ENCODE measurements at places on chromosomes 2 and 18.

- DNase-seq = peak; percentile 30
Measured at GRCh38 chr2:240557808-240558207, at the start of gene ANKMY1. Gene ANKMY1 (minus strand): TSS chr2:240557988. CDS start chr2:240557335, 653 bp downstream.

GRCh38 chr2:75047189-75047991, 88.9 kb downstream of the POLE4 start:
- no peak for DNase-seq

- no peak for DNase-seq
Measured at GRCh38 chr2:3871002-3871401, 167.6 kb downstream of the DCDC2C start.

- DNase-seq = no peak
Measured at GRCh38 chr2:182611009-182611408, 105.0 kb upstream of the DNAJC10 start.

GRCh38 chr18:53375621-53376020, 848.8 kb downstream of the MBD2 start:
- DNase-seq = no peak

- no peak for DNase-seq
Measured at GRCh38 chr2:240335061-240335460, 100.4 kb upstream of the GPC1 start.

DNA sequence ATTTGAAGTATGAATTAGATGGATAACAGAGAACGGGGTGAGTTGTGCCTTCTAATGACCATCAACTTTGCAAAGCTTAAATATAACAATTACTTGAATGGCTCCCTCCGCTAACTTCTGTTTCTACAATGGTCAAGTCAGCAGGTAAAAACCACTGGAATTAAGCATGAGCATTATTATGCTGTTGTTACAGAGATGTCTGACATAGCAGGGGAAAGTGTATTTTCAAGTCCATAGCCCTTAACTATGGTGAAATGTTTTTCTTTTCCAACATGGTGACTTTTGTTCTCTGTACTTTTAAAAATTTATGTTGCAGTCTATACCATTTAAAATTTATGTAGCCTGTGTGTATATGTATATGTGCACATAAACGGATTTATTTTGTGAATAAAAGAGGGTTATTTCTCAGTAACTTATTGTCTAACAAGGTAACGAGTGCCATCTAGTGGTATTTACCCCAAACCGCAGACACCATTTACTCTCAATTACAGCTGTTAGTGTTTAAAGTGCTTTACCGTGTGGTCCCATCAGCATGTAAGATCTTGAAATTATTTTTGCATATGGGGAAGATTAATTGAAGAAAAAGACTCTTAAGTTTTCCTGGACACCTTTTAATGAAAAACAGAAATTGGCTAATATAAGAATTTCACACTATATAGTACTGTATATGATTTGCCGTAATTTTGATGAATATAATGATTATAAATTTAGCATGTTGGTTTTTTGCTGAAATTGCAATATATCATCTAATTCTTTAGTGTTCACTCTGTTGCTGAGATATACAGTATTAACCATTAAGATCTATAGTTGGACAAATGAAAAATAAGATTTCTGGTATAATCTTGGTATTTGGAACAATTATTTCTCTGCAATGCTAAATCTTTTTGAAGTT, 78.2 kb downstream of the UBE2E3 start:
- DNase-seq = peak; percentile 22

- DNase-seq = no peak
Measured at GRCh38 chr18:55001394-55002024, 42.2 kb upstream of the CCDC68 start.

GRCh38 chr18:74412116-74412880, 44.8 kb downstream of the DIPK1C start:
- DNase-seq = no peak

DNA sequence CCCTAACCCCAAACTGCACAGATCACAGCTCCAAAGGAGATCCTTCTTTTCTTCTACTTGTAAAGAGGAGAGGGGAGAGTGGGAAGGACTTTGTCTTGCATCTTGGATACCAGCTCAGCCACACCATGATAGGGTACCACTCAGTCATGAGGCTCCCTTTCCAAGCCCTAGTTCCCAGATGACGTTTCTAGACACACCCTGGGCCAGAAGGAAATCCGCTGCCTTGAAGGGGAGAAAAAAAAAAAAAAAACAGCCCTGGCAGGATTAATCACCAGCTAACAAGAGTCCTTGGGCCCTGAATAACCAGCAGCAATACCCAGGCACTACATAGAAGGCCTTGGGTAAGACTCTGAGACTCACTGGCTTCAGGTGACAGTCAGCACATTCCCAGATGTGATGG, 36.9 kb downstream of the ST8SIA3 start:
- DNase-seq = no peak

- no peak for DNase-seq
Measured at GRCh38 chr18:70503060-70503459, 214.2 kb downstream of the SOCS6 start.

DNA sequence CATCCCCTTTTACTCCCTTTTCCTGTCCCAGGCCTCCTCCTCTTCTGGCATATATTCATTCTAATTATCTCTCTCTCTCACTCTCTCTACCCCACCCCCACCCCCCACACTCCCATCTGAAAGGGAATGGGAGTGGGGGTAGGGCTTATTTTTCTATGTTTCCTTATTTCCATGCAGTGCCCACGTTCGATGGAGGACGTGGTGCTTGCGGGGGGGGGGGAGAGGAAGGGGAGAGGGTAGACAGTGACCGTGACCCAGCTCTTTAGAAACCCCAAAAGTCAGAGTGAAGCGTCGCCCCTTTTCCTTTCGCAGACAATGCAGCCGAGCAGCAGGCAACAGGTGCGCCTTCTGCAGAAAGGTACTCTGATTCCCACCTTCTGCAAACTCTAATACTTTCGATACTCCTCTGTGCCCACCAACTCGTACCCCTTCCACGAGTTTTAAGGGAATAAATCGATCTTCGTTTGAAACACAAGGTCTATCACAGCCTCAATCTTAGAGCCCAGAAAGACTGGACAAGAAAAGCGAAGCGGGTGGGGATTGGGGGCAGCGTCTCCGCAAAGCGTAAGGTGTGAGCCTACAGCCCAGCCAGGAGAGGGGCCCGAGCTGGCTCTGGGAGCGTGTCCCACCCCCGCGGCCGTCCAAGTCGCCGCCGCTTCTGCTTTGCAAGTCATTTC, 891 bp upstream of the NR4A2 start:
- DNase-seq = no peak

DNA sequence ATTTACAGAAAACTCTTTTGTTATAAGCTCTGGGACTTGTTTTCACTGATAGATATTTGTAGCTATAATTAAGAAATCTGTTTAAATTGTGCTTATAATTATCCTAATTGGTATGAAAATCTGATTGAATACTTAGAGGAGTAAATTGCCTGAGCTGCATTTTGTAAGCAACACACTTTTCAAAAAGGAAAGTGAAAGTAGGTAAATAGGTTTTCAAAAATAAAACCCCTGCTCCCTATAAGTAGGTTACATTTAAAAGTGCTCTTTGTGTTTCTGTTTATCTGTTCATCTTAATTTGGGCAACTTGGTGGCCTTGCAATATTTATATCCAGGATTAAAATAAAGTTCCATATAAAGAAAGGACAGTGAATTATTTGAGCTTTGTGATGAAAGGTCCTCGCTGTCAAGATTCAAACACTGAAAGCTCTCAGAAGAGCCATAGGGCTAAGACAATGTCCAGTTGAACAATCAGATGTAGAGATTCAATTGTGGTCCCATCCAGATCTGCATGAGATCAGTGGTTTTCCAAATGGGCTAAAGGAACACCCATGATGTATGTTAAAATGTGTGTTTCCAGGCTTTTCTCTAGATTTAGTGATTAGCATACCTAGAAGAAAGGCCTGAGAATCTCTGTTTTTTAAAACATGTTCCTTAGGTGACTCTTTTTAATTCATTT, 371.6 kb downstream of the RPRM start:
- peak; percentile 9 for DNase-seq

- peak; percentile 100 for DNase-seq
Measured at GRCh38 chr2:85772019-85772745, 18.4 kb downstream of the ATOH8 start.

GRCh38 chr2:229378386-229378785, 107.3 kb upstream of the PID1 start:
- no peak for DNase-seq

DNA sequence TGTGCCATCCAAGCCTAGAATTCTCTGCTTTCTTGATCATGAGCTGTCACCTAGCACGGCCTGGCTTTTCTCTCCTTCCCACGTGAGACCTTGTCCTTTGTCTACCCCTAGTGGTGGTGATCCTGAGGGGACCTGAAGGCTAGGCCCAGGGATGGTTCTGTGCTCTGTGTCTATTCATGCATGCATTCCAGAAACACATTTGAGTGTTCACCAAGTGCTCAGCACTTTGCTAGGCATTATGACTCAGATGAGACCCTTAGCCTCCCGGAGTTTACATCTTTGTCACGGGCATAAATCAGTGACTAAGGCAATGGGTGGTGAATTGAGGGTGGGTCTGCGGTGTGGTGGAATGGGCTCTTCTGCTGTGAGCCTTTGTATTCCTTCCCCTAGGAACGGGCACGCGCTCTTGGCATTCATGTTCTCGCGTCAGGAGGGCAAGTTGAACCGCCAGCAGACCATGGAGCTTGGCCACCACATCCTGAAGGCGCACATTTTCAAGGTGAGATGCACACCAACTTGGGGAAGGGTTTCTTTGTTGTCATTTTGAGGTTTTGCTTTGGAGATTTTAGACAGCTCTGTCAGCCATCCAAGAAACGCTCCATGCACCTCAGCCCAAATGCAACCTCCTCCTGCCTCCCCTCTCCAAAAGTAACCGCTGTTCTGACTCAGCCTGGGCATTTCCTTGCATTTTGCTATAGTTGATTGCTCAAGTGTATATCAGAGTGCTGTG, 100.9 kb downstream of the WDSUB1 start:
- DNase-seq = peak; percentile 75

GRCh38 chr2:207264310-207264709, 98.6 kb upstream of the KLF7 start:
- DNase-seq = no peak

GRCh38 chr2:10331027-10331701, 28.5 kb downstream of the HPCAL1 start:
- DNase-seq = peak; percentile 33

DNA sequence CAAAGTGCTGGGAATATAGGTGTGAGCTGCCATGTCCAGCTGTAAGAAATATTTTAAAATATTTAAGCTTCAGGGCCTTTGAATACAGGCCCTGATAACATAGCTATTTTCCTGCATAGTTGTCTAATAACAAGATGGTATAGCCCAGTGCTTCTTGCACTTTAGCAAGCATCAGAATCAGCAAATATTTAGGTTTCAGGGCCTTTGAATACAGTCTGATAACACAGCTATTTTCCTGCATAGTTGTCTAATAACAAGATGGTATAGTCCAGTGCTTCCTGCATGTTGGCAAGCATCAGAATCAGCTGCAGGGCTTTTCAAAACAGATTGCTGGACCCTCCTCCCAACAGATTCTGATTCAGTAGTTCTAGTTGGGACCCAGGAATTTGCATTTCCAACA, 5.6 kb downstream of the GEMIN6 start:
- no peak for DNase-seq

GRCh38 chr2:8448824-8449556, 232.9 kb upstream of the ID2 start:
- no peak for DNase-seq

- no peak for DNase-seq
Measured at GRCh38 chr2:175418224-175418835, 236.8 kb upstream of the ATP5MC3 start.

DNA sequence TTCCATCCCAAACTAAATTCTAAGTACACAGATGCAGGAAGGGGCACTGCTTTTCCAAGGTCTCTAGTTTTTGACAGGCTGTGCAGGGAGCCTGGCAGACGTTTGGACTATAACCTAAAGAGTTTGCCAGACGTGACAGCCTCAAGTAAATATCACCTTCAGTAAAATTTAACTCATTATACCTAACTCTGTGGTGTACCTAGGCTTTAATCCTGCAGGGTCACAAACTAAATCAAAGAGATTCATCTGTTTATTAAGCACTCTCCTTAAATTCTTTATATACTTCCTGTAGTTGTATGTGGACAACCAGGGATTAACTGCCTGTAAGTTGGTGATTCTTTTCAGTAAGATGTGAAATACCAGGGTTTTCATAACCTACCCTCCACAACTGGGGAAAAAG, 92.9 kb downstream of the ACVR1 start:
- no peak for DNase-seq

DNA sequence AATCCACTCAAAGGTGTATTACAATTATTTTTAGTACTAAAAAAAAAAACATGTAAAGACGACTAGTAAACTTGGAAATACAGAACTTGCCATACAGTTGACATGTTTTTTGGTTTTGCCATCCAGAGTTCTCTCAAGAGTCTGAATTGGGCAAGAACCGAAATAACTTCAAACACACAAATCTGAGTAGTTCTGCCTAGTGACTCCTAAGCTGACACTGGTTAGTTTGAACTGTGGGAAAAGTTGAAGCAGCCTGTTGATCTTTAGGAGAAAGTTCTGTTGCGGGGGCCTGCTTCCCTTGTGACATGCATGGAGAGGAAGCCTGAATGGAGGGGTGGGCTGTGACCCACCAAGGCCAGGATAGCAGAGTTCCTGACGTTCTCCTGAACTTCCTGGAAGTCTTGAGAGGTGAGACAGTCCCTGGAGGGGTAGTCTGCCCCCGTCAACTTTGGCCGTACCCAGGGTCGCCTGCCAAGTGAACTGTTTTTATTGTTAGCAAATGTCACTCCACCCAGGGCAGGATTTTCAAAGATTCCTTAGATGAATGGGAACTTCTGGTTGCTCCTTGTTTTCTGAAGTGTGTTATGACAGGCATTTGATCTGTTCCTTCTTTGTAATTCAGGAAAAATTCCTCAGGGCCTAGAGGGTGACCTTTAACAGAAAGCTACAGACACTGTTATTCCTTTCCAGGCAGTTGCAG, 85.6 kb upstream of the SPTBN1 start:
- peak; percentile 52 for DNase-seq

DNA sequence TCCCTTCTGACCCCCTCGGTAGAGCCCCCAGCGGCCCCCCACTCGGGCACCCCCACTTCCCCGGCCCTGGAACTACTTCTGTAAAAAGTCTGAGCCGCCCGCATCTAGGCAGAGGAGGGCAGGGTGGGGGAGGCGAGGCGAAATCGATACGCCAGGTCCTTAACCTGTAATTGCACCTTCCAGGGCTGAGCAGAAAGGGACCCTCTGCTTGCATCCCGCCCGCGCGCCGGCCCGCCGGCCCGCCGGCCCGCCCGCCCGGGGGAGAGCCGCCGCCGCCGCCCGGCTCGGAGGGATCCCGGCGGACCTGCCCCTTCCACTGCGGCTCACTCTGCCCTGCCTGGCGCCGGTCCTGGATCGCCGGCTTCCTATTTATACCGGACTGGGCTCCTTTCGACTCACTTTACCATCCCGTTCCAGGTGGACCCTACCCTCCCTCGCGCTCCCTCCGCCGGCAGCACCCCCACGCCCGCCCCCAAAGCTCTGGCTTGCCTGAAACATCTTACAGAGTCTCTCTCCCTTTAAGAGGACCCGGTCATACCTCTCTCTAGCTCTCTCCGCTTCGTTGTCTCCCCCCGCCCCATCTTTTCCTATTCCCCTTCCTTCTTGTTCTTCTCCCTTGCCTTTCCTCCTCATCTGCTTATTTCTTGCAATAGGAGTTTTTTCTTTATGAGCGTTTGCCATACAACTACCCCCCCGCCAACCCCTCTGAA, 797 bp downstream of the KLHL14 start:
- DNase-seq = peak; percentile 3

GRCh38 chr18:22169889-22170420, 566 bp downstream of the GATA6 start:
- peak; percentile 11 for DNase-seq

Measured in myocyte (in vitro differentiated cells).